GF-D8 (cell line): ENCODE measurements at places on chromosomes 6 and 20.
A peak's percentile ranks its signal among the peaks of the same experiment; 100 is the strongest.

GRCh38 chr6:141701732-141702131 lies 431.0 kb upstream of the GJE1 start:
- DNase-seq, result no peak

DNA sequence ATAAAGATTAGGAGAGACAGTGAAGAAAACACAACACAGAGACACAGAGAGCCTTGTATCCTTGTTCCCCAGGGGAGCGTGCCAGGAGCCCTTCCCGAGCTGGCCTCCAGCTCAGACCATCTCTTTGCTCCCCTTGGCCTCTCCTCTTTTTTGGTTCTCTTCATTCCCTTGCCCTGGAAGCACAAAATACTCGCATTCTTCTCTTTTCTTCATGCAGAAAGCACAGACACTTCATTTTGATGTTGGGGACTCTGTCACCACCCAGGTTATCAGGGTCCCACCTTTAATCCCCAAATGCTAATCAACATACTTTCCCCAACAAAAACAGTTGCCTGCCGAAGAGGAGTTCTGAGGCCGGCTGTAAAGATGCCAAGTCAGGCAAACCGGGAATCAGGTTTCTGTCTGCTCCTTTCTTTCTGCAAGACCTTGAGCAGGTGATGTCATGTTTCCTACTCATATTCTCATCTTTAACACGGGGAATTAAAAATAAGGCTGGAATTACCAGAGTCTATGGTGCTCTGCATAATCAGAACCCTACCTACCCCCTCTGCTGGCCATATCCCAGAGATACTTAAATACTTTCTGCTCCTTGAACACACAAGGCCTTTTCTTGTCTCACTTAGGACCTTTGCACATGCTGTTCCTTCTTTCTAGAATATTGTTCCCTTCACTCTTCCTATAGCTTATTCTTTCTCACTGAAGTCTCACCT lies 21.7 kb downstream of the TGM6 start:
- DNase-seq, result no peak

- no peak for DNase-seq
Measured at GRCh38 chr6:80143419-80143937, 37.0 kb downstream of the BCKDHB start.

GRCh38 chr6:9408402-9409117 lies 973.2 kb upstream of the SLC35B3 start:
- no peak for DNase-seq

DNA sequence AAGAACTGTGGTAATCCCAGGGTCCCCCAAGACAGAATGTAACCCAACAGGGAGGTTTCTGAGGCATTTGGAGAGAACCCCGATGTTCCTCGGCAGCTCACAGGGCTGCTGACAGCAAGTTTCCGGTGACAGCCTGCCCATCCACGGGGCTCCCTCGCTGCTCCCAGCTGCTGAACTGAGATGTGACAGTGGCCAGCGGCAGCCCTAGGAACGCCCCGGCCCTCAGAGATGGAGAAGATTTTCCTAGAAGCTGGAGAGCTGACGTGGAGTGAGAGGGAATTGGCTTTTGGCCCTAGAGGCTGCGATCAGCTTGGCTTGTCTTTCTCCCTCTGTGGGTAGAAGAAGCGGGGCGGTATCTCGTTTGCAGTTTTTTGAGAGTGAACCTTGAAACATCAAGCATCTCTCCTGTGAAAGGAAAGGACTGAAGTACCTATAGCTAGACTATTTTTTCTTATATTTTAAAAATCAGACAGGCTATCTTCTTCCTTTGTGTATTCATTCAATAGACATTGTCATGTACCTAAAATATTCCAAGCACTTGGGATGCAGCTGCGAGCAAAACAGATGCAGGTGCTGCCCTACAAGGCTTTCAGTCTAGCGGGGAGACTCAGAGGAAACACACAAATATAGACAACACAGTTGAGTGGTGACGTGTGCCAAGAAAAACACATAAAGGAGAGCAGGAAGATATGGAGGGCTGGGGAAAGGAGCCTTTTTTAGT lies 28.4 kb upstream of the NFATC2 start:
- no peak for DNase-seq

DNA sequence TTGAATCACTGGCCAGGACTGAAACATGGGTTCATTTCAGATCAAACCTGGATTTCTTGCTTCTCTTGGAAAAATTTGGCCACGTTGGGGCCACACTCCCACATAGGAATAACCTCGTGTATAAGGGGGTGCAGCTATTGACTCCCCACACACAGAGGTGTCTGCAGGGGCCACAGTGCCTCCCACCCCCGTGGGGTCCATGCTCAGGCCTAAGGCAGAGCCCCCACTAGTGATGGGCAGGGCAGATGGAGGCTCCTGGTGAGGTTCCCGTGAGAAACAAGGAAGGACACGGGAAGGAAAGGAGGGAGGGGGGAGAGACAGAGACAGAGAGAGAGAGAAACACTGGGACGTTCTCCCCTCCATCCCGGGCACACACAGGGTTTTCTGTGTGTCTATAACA lies 230.5 kb downstream of the ERMARD start:
- no peak for DNase-seq

DNA sequence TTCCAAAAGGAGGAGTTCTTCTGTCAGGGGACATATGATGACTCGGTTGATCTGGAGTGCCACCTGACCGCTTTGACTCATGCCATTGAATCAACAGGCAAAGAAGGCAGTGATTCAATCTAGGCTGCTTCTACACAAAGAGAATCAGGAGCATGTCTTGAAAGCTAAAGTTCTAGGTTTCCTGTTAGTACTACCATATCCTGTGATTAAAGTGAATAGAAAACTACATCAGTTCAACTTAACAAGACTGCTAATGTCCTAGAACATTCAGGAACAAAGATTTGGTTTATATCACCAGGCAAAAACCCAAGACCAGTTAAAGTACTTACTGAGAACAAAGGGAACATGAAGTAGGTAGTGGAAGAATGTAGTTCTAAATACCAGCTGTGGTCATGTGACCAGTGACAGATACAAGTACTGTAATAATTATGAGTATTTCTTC lies 216.8 kb upstream of the SGK1 start:
- DNase-seq, result no peak

DNA sequence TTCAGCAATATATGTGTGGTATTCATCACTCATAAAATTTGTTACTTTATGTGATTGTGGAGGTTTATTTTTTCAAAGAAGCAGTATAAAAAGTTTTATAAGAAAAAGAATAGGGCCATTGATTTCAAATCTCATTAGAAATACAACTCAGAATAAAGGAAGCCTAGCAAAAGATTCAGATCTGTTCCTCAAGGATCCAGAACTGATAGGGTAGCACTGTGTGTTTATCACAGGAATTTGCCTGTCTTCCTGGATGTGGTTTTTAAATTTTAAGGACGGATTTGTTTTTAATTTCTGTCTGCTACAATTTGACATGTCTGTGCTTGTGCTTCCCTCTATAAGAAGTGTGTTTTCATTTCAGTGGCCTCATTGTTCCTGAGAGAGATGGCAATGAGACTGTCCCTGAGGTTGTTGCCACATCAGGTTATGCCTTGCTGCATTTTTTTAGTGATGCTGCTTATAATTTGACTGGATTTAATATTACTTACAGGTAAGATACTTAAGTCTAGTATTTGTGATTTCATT lies 74.6 kb downstream of the ATRN start:
- DNase-seq, result no peak

GRCh38 chr20:49656304-49656703 lies 57.4 kb downstream of the B4GALT5 start:
- DNase-seq, result no peak

DNA sequence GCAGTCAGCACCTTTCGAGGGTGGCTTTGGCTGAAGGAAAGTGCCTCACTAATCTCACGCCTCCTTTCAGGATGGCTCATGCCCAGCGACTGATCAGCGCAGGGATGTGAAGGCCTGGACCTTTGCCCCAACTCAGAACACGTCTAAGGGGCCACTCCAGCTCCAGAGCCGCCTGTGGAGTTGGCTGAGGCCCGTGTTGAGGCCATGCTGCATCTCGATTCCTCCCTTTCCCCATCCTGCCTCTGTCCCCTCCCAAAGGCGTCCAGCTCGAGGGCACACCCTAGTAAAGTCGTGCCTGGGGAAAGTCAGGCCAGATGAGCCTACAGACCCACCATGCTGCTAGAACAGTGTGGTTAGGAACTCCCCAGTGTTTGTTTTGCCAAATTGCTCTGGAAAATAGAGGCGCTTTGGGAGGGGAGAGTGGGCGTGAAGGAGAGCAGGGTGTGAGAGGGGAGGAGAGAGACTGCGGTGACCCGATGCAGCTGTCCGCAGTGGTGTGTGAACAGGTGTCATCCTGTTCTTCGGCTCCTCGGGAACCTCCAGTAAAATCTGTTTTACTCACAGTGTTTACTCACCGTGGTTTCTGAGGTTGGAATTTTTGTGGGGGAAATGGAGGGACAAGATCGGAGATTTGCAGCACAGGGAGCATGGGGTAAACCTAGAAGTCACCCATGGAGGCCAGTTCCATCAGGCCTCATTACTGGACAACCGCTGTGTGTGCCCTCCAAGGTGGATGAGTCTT lies 85.0 kb upstream of the PMEPA1 start:
- no peak for DNase-seq

DNA sequence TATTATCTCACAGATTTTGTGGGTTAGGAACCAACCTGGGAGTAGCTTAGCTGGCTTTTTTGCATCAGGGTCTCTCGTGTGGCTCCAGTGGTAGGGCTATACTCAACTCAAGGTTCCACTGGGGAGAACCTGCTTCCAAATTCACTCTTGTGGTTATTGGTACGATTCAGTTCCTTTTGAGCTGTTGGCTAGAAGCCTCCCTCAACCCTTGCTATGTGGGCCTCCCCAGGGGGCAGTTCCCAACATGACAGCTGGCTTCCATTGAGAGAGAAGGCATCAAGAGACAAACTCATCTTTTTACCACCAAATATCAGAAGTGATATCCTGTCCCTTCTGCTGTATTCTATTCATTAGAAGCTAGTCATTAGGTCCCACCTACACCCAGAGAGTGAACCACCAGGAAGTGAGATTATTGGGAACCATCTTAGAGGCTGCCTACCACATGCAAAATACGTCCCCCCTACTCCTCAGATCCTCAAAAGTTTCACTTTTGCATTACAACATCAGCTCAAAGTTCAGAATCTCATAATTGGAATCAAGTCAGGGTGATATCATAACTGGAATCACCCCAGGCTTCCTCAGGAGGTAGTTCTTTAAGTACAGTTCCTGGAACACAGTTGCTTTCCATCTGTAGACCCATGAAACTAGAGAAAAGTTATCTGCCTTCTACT lies 30.9 kb downstream of the MKKS start:
- DNase-seq, result no peak

DNA sequence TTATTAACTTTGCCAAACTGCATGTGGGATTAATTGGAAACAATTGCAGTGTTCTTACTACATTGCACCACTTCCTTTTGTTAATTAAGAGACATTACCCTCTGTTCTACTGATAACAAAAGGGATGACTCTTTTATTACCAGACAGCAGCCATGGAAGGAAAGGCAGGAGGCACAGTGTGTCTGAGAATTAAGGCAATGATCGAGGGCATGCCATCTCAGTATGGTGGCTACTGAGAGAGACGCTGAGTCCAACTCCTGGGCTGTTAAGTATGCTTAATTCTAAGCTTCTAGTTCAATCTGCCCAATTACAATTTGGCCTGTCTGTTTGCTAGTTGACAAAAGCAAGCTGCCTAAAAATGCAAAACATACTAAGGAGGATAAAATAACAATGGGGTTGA lies 227.4 kb downstream of the PHACTR1 start:
- DNase-seq, result peak; percentile 17

GRCh38 chr20:33821270-33821836 lies 10.2 kb downstream of the CHMP4B start:
- DNase-seq, result no peak
